T-cell (primary cell): ENCODE measurements at places on chromosomes 4 and X.

- H3K4me3 ChIP-seq = no peak overlapping the region
- H3K4me1 ChIP-seq = no peaks in the 10 kb centered on the region
- H3K36me3 ChIP-seq = no peaks in the 10 kb centered on the region
- H3K27me3 ChIP-seq = peaks cover 12% of the 10 kb centered on the region
Measured at GRCh38 chr4:15149234-15149838, 147.1 kb downstream of the CPEB2 start.

DNA sequence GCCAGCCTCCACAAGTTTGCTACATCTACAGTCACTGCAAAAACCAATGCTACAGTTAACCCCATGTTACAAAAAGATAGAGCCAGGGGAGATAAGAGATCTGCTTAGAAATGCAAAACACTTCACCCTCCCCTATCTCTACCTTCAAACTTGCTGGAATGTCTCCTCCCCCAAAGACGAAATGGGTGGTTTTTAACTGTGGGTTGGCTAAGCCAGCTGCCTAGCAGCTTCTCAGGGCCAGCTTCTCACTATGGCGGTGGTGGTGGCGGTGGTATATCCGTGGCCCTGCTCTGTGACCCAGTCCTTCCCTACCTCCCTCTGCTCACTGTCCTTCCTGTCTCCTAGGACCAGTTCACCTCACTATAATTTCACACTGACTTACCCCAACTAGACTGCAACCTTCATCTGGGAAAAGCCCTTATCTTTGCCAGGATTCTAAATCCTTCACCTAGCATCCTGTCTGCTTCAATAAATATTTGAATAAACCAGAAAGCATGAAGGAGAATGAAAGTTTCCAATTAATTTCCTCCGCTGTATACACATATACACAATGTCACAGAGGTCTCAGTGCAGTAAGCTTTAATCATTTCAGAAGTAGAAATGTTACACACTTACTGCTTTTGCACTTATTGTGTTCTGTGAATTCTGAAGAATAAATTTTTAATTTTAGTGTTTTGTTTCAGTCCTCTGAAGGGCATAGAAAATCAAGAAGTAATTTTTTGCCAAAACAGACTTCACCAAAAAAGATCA, 46.3 kb downstream of the SH3KBP1 start:
- DNase-seq = peak; percentile 38
- no peaks in the 10 kb centered on the region for H3K36me3 ChIP-seq
- H3K4me1 ChIP-seq = peaks cover 56% of the 10 kb centered on the region

DNA sequence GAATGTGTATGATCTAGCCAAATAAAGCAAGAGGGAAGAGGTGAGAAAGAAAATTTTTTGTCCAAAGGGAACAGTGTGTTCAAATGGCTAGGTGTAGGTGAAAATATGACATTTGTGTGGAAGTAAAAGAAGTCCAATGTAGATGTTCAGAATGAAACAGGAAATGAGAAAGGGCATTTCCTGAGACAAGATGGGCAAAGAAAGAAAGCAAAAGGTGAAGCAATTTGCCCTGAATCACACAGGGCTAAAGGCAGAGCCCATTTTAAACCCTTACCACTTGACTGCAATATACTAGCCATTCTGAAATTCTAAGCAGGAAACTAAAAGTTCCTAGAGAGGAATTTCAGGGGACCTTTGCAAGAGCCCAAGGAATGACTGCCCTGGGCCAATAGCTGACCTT, 36.0 kb downstream of the CLOCK start:
- H3K27ac ChIP-seq = no peak overlapping the region
- no peak overlapping the region for H3K4me3 ChIP-seq
- no peaks in the 10 kb centered on the region for H3K27me3 ChIP-seq
- no peak for DNase-seq
- H3K4me1 ChIP-seq = peaks cover 3% of the 10 kb centered on the region

DNA sequence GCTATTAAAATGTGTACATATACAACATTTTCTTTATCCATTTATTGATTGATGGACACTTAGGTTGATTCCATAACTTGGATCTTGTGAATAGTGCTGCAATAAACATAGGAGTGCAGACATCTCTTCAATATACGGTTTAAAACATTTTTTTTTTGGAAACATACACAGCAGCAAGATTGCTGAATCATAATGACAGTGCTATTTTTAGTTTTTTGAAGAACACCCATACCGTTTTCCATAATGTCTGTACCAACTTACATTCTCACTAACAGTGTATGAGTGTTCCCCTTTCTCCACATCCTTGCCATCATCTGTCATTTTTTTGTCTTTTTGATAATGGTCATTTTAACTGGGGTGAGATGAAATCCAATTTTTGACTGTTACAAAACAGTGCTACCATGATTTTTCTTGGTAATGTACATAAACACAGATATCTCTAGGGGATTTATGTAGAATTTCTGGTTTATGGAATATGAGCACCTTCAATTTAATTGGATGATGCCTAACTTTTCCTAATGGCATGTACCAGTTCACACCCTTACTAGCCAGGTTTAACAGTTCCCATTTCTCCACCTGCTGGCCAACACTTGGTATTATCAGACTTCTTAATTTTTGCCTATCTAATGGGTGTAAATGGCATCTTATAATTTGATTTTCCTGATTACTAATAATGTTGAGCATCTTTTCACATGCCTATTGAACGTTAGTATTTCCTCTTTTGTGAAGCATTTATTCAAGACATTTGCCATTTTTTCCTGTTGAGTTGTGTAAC, 21.0 kb upstream of the TMSB15B start:
- no peak overlapping the region for H3K27ac ChIP-seq
- H3K4me1 ChIP-seq = peaks cover 2% of the 10 kb centered on the region
- H3K36me3 ChIP-seq = no peaks in the 10 kb centered on the region
- DNase-seq = no peak
- no peaks in the 10 kb centered on the region for H3K27me3 ChIP-seq

- H3K4me1 ChIP-seq = peaks cover 100% of the 10 kb centered on the region
- no peaks in the 10 kb centered on the region for H3K27me3 ChIP-seq
- no peak overlapping the region for H3K4me3 ChIP-seq
Measured at GRCh38 chr4:152099981-152100378, 339.2 kb upstream of the GATB start.

DNA sequence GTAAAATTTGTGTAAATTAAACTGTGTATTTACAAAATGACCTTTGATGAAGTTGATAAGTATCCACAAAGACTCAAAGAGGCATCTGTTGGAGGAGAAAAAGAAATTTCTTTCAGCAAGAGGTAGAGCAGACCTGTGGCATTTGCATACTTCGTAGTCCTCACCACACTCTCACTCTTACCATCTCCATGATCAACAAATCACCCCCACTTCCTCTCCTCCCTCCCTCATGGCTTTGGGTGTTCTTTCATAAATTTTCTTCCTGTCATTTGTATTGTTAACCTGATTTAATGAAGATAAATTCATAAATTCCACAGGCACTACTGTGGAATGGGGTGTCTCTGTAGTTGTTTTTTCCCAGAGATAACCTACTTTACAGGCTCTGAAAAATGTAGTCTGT, 366.5 kb downstream of the ZNF674 start:
- no peaks in the 10 kb centered on the region for H3K4me1 ChIP-seq
- H3K27me3 ChIP-seq = no peaks in the 10 kb centered on the region
- DNase-seq = no peak
- no peaks in the 10 kb centered on the region for H3K36me3 ChIP-seq

DNA sequence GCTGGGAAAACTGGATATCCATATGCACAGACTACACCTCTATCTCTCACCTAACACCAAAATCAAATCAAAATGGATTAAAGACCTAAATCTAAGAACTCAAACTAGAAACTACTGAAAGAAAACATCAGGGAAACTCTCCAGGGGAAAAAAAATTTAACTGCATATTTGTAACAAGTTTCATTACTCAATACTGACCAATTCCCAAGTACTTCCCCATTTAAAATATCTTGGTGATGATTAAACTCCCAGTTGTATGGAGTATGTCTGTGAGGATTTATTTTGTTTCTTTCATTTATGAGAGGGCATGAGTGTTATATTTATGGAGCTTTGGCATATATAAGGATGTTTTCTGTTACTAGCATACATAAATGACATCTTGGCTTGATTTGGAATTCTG, 112.3 kb upstream of the IL15 start:
- H3K4me3 ChIP-seq = no peak overlapping the region
- no peak overlapping the region for H3K27ac ChIP-seq
- H3K4me1 ChIP-seq = no peaks in the 10 kb centered on the region
- H3K36me3 ChIP-seq = no peaks in the 10 kb centered on the region
- no peaks in the 10 kb centered on the region for H3K27me3 ChIP-seq

DNA sequence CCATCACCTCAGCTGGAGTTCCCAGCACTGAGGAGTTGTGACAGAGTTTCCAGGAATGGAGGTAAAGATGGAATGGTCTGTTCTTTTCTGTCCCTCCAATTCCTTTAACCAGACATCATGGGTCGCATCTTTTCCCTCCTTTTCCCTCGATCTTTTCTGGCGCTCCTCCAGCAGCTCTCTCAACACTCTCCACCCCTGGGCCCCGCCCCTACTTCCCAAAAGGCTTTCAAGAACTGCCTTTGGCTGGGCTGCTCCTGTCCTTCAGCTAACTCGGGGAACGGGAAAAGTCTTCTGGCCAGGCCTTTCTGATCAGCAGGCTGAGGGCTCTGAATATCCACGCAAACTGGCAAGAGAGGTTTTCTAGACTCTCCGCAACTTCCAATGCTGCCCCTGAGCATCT, 34.0 kb downstream of the UTP14A start:
- no peaks in the 10 kb centered on the region for H3K4me1 ChIP-seq
- DNase-seq = no peak
- H3K4me3 ChIP-seq = no peak overlapping the region
- H3K27me3 ChIP-seq = no peaks in the 10 kb centered on the region
- no peak overlapping the region for H3K27ac ChIP-seq

DNA sequence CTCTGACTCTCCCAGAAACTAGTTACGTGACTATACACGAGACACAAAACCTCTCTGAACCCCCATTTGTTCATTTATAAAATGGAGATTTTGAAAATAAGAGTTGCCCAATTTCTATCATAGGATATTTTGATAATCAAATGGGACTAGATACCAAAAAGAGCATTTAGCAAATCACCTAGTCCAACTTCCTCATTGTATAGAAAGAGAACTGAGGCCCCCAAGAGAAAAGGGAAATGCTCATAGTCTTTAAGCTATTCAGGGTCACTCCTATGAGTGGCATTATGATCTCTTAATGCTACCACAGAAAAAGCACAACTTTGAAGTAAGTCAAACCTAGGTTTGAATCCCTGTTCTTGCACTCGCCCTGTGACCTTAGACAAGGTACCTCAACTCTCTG, 62.7 kb downstream of the BMP15 start:
- H3K4me1 ChIP-seq = no peaks in the 10 kb centered on the region
- no peaks in the 10 kb centered on the region for H3K27me3 ChIP-seq
- no peaks in the 10 kb centered on the region for H3K36me3 ChIP-seq
- H3K27ac ChIP-seq = no peak overlapping the region

DNA sequence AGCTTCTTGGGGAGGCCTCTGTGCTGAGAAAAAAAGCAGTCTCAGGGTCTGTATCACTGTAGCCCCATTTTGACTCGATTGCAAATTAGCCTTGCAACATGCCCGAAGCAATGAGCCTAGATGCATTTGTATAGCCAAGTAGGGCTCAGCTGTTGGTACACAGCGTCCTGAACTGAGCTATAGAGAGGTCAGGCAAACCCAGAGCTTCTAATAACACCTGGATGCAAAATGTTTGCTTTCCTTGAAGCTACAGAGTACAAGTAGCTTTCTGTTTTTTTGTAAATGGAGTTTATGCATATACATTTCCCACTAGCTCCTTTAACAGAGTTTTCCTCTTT, 87.8 kb downstream of the PLAC1 start:
- no peaks in the 10 kb centered on the region for H3K36me3 ChIP-seq
- no peaks in the 10 kb centered on the region for H3K4me1 ChIP-seq
- no peak for DNase-seq
- H3K4me3 ChIP-seq = no peak overlapping the region
- H3K27ac ChIP-seq = no peak overlapping the region

DNA sequence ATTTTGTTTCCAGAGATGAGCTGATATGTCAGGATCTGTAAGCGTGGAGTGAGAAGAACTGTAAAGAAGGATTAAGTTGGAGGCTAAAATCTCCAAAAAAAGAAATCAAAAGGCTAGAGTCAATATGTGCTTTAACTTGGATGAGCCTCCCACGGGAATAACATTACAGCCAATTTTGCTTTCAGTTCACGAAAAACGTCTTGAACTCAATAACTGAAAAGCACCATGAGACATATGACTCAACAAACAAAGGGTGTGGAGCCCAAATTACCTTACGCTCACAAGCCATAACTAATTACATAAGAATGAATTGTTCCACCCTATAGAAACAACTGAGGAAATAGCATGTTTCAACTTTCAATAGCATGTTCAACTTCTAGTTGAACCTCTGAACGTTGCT, 22.3 kb downstream of the TMPRSS11D start:
- no peaks in the 10 kb centered on the region for H3K27me3 ChIP-seq
- H3K4me1 ChIP-seq = no peaks in the 10 kb centered on the region
- H3K27ac ChIP-seq = no peak overlapping the region
- no peak for DNase-seq
- no peaks in the 10 kb centered on the region for H3K36me3 ChIP-seq

DNA sequence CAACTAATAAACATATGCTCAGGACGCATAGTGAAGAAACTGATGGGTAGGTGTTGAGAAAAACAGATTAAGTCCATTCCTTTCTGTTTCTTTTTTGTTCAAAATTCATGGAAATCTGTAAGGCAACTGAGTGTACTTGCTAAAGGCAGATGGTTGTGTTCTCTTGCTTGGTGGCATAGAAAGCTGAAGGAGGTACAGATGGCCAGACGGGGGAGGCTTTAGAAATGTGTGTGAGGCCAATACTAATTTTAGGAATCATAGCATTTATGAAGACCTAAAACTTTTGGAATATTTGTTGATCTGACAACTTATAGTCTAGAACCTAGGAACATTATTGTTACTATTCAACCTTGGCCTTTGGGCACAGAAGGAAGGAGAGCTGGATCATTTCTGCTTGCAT, 56.8 kb upstream of the EMCN start:
- H3K4me1 ChIP-seq = no peaks in the 10 kb centered on the region
- no peak overlapping the region for H3K4me3 ChIP-seq
- no peak for DNase-seq
- no peaks in the 10 kb centered on the region for H3K36me3 ChIP-seq

GRCh38 chrX:154083126-154083517, 14.4 kb downstream of the MECP2 start:
- peak overlapping the region; percentile 2 for H3K27ac ChIP-seq
- H3K4me3 ChIP-seq = no peak overlapping the region
- no peak for DNase-seq
- H3K4me1 ChIP-seq = peaks cover 16% of the 10 kb centered on the region
- no peaks in the 10 kb centered on the region for H3K27me3 ChIP-seq

GRCh38 chrX:115560211-115560977, 580 bp upstream of the PLS3 start:
- no peak overlapping the region for H3K27ac ChIP-seq
- H3K4me3 ChIP-seq = no peak overlapping the region

- no peaks in the 10 kb centered on the region for H3K4me1 ChIP-seq
- H3K4me3 ChIP-seq = no peak overlapping the region
- no peaks in the 10 kb centered on the region for H3K36me3 ChIP-seq
- H3K27me3 ChIP-seq = no peaks in the 10 kb centered on the region
- no peak overlapping the region for H3K27ac ChIP-seq
- DNase-seq = no peak
Measured at GRCh38 chrX:11397680-11398079, 104.5 kb downstream of the AMELX start.
